ENCODE measurements at places on chromosomes 12 and 14.

GRCh38 chr12:2563709-2564108 is 231.1 kb upstream of the FKBP4 start:
- no peak for DNase-seq

DNA sequence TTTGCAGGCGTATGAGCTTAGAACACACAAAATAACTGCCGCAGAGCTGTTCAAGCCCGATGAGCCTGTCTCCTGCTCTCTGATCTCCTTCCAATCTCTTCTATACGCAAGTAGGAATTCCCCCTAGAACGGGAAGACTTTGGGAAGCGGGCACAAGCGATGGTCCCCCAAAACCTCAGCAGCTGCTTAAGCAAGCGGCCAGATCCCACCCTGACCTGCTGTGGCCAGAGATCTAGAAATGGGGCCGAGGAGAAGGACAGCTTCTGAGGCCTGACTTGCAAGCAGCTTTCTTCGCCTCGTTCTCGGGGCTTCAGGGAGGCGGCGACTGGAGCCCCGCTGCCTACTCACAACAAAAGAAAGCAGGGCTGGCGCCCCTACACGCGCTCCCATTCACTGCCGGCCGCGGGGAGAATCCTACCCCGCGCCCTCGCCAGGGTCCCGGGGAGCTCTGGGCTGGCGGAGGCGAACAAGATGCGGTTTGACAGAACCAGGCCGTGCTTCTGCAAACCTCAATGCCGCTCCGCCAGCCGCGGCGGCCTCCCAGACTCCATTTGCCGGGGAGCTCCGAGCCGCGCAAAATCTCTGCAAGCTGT is 922 bp downstream of the TBX5 start:
- DNase-seq = no peak

DNA sequence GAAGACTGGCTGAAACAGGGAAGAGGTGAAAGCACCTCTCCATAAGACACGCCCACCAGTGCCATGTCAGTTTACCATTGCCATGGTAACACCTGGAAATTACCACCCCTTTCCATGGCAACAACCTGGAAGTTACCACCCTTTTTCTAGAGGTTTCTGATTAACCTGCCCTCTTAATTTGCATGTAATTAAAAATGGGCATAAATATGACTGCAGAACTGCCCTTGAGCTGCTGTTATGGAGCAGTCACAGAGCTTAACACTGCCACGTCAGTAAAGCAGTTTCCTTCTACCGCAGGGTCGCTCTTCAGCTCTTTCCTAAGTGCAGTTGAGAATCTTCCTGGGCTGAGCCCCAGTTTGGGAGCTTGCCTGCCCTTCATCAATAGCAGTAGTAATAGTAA is 55.2 kb downstream of the RASSF3 start:
- no peak for DNase-seq

DNA sequence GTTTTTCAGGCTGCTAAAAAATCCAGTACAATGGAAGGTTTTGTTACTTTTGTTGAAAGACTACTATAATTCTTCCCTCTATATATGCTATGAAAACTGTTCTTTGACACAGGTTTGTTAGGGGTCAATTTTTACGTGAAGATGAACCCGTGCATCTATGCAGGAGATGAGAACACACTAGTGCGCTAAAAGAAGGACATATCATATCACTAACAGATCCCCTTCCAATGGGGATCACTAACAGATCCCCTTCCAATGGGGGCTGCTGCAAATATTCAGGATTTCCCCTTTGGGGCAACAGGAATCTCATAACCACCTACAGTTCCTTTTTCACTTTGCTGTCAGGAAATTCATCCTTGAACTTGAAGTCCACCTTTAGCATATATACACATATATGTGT is 75.1 kb downstream of the CLMN start:
- DNase-seq = no peak

- DNase-seq = no peak
Observed at GRCh38 chr12:105018012-105018411, 31.9 kb downstream of the NOPCHAP1 start.

DNA sequence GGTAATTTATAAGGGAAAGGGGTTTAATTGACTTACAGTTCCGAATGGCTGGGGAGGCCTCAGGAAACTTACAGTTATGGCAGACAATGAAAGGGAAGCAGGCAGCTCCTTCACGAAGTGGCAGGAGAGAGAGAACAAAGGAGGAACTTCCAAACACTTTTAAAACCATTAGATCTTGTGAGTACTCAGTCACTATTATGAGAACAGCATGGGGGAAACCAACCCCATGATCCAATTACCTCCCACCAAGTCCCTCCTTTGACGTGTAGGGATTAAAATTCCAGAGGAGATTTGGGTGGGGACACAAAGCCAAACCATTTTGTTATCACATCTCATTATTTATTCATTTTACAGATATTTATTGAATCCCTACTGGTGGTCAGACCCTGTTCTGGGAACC is 822.8 kb downstream of the GALC start:
- no peak for DNase-seq

DNA sequence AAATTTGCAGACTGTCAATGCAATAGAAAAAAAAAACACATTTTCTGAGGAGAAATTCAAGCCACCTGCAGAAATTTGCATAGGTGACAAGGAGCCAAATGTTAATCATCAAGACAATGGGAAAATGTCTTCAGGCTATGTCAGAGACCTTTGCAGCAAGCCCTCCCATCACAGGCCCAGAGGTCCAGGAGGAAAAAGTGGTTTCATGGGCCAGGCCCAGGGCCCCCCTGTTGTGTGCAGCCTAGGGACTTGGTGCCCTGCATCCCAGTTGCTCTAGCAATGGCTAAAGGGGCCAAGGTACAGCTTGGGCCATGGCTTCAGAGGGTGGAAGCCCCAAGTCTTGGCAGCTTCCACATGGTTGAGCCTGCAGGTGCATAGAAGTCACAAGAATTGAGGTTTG is 60.6 kb downstream of the TC2N start:
- DNase-seq = no peak

- DNase-seq = peak; percentile 30
Observed at GRCh38 chr14:105154476-105154871, 14.1 kb downstream of the JAG2 start.

DNA sequence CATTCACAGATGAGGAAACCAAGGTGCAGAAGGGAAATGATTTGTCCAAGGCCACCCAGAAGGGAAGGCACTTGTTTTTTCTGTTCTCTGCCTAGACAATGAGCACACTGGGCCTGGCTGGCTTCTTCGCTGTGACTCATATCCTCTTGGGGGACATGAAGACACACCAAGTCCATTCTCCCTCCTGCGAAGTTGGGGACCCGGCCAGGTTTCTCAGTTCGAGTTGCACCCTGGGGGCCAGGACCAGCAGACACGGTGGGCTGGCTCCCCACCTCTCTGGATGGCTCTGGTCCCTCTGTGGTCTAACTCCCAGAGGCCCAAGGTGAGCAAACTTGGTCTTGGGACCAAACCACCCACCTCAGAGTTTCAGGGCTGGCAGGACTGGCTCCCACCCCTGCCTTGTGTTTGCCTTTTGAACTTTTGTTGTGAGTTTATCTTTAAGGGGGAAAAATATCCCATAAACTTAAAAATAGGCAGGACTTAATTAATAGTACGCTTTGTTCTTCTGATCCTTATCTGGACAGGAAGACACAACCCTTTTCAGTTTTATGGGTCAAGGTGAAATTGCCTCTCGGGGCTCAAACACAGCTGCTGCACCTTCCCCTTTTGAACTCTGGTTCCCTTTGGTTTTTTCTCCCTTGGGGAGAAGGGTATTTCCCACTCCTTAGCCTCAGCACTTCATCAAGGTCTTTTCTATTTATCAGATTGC is 9.0 kb upstream of the MLEC start:
- DNase-seq = no peak

- no peak for DNase-seq
Observed at GRCh38 chr12:131230340-131231031, 276.8 kb downstream of the ADGRD1 start.

DNA sequence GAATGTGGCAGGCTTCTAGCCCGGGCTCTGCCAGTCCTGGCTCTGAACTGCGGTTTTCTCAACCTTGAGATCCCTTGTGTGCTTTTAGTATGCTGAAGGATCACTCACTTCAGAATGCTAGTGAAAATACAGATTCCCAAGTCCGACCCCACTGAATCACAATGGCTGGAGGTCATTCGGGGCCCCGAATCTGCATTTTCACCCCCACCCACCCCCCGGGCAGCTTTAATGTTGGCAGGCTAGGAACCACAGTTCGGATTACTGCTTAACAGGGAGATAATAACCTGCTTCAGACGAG is 573 bp upstream of the SUSD6 start:
- no peak for DNase-seq

GRCh38 chr12:110065540-110065939 is 17.2 kb upstream of the C12orf76 start:
- no peak for DNase-seq

GRCh38 chr14:24058260-24058950 is 6.6 kb downstream of the CARMIL3 start:
- DNase-seq = no peak

DNA sequence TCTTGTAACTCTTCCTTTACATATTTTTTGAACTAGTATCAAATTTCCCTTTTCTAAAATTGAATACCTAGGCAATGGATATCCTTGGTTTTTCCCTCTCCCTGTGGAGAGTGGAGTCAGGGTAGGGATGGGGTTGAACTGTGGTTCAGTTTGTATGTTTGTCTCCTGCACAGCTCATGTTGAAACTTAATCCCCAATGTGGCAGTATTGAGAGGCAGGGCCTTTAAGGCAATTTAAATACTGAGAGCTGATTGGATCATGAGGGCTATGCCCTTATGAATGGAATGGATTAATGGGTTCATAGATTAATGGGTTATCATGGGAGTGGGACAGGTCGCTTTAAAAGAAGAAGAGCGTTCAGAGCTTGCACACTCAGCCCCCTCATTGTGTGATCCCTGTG is 127.2 kb upstream of the RGS6 start:
- DNase-seq = no peak

DNA sequence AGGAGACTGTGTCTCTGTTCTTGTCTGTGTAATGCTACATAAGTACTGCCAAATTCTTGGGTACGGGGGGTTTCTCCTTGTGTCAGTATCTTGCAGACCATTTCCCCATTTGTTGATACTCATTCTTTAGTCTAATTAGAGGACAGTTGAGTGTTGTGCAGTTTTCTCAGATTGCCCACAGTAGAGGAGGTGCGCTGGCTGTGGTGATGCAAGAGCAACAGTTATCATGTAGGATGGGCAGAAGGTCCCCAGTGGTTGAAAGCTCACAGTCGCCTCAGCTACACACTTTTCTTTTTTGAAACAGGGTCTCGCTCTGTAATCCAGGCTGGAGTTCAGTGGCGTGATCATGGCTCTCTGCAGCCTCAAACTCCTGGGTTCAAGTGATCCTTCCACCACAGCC is 37.8 kb upstream of the ATP2A2 start:
- DNase-seq = no peak

DNA sequence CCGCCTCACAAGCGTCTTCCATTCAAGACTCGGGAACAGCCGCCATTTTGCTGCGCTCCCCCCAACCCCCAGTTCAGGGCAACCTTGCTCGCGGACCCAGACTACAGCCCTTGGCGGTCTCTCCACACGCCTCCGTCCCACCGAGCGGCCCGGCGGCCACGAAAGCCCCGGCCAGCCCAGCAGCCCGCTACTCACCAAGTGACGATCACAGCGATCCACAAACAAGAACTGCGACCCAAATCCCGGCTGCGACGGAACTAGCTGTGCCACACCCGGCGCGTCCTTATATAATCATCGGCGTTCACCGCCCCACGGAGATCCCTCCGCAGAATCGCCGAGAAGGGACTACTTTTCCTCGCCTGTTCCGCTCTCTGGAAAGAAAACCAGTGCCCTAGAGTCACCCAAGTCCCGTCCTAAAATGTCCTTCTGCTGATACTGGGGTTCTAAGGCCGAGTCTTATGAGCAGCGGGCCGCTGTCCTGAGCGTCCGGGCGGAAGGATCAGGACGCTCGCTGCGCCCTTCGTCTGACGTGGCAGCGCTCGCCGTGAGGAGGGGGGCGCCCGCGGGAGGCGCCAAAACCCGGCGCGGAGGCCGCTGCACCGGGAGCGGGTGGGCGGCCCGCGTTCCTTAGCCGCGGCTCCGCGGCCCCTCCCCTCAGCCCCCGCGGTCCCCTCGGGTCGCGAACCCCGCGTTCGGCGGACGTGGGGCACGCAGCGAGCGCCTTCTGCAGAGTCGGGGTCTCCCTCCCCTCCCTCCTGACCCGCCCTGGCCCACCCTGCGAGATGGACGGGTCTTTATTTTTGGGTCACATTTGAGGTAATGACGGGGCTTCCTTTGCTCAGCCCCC is at the start of gene UBC:
UBC (minus strand) TSS at position 259 of the 847 bp plus-strand sequence. CDS start 879 bp downstream, outside the sequence.
- peak; percentile 95 for DNase-seq

DNA sequence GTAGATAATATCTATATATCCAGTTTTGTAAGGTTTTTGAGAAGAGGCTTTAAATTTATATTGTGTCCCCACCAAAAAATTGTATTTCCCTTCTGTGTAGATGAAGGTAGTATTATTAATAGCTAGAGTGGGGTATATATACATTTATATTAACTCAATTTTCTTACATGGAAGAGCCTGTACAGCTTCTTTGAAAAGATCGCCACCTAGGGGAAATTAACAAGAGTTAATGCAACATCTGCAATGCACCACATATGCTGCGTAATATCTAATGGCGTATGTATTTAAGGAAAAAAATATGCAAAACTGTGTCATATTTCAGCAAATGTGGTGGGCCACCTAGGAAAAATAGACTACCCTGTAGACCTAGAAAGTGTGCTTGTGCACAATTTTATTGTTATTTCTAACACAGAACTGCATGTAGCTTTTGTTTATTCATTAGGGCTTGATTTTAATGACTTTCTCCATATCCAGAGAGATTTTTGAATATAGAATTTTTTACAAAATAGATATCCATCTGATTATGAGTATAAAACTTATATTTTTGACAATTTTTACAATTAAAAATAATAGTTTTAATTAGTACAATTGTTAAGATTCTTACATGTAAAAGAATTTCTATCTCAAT is 14.0 kb downstream of the CCER1 start:
- no peak for DNase-seq

- no peak for DNase-seq
Observed at GRCh38 chr14:80239631-80240030, 28.3 kb upstream of the DIO2 start.

DNA sequence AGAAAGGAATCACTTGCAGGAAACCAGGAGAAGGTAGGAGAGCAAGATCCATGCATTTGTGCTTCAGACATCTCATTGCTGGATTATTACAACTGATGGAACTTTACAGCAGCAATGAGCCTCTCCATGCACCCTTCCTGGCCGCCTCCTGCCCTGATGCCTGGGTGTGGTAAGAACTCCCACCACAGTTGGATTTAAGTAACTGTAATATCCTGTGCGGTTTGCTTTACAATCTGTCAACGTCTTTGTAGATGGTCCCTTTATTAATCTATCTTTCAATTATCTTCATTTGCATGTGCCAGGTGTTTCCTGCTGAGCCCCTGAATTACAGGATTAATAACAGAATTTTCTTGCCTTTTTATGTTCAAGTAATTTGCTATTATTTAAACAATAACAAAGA is 1300.5 kb upstream of the TMEM132C start:
- DNase-seq = no peak
